Mesendoderm (in vitro differentiated cells): ENCODE measurements at places on chromosomes 4 and X.

DNA sequence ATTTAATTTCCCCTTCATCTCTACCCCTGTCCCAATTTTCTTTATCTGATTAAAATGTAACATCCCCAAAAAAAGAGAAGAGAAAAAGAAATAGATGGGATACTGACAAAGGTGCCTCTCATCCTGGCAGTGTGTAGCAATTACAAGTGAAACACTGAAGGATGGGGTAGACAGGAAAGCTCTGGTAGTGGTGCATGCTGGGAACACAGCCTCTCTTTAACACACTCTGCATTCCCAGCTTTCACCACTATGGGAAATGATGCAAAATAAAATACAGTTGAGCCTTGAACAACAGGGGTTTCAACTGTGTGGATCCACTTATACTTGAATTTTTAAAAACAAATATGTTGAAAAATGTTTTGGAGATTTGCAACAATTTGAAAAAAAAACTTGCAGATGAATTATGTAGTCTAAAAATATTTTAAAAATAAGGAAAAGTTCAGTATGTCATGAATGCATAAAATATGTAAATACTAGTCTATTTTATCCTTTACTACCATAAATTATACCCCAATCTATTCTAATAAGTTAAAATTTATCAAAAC lies 239.2 kb upstream of the DDX53 start:
- DNase-seq, result peak; percentile 19

- DNase-seq, result peak; percentile 58
These were observed 552 bp upstream of the AFF1 start for GRCh38 chr4:86934147-86934770.

GRCh38 chrX:41548411-41548810 lies 101.3 kb downstream of the NYX start:
- no peak for DNase-seq

GRCh38 chrX:39384996-39385395 lies 583.7 kb downstream of the MID1IP1 start:
- no peak for DNase-seq

DNA sequence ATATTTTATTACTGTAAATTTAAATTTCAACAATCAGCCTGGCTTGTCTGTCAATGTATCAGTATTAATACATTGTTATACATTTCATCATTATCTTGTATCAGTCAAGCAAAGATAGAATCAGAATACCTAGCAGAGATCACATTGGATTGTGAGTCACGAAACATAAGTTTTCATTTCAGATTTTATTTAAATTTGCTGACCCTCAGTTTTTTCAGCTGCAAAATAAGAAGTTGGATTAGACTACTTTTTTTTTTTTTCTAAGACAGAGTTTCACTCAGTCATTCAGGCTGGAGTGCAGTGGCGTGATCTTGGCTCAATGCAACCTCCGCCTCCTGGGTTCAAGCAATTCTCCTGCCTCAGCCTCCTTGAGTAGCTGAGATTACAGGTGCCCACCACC lies 33.4 kb upstream of the NKX3-2 start:
- no peak for DNase-seq

GRCh38 chr4:153166716-153167501 lies 37.3 kb upstream of the TRIM2 start:
- no peak for DNase-seq

DNA sequence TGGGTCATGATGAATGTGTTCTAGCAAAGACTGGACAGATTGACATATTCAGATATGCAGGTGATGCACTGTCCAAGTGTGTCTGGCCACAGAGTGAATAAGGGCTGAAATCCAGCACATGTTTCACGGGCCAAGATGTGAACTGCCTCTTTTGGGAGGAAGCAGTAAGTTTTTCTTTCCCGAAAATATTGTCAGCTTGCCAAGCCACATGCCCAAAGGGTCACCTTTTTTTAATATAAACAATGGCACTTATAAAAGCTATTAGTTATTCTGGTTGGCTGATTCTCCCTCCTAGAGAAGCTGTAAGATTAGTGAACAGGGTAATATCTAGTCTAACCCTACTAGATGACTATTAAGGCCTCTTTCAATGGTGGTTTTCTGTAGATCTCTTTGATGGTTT lies 1.5 kb upstream of the EDNRA start:
- DNase-seq, result no peak

DNA sequence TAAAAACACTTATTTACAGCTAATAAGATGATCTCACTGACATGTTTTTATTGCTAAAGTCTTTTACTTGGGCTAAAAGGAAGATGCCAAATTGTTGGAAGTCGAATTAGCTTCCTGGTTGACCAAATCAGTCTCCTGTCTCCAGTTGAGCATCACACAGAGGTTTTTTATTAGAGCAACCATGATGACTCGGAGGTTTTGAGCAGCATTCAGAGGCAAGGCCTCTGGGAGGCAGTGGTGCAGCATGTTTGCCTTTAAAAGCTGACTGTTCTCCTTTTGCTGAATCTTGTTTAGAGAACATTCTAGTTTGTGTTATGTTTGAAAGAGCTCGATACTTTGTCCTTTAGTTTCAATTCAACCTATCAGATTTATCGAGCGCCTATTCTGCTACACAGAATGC lies 2.1 kb downstream of the UCHL1 start:
- peak; percentile 88 for DNase-seq
